ENCODE measurements at places on chromosomes 12 and 14.

GRCh38 chr12:54306925-54307741, 6.3 kb upstream of the NFE2 start:
- no peak for DNase-seq

DNA sequence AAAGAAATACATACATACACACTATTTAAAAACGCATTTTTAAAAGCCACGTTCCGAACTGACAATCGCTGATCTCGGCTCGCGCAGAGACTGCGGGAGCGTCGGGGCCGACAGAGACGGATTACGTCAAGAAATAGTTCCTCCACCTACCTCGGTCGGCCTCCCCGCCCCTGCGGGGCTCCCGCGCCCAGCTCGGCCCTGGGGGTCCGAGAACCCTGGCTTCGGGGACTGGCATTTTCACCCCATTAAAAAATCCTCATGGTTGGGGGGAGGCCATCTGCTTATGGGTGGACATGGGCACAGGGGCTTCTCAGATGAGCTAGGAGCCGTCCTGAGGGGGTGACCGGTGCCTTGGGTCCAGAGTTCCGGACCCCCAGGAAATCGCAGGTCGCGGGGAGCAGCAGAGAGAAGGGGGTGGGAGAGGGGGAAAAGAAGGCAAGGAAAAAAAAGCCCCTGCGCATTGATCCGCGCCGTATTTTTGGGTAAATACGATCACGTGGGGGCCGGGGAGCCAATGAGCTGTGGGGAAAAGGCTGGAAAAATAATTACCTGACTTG, 324 bp upstream of the HOXC9 start:
- DNase-seq = no peak

GRCh38 chr12:42002563-42002962, 142.1 kb downstream of the GXYLT1 start:
- no peak for DNase-seq

GRCh38 chr14:95489214-95490137, 27.0 kb downstream of the SYNE3 start:
- DNase-seq = no peak

GRCh38 chr14:76386944-76387782, 11.2 kb downstream of the ESRRB start:
- DNase-seq = peak; percentile 50
